ENCODE measurements at places on chromosomes 7 and 10.

DNA sequence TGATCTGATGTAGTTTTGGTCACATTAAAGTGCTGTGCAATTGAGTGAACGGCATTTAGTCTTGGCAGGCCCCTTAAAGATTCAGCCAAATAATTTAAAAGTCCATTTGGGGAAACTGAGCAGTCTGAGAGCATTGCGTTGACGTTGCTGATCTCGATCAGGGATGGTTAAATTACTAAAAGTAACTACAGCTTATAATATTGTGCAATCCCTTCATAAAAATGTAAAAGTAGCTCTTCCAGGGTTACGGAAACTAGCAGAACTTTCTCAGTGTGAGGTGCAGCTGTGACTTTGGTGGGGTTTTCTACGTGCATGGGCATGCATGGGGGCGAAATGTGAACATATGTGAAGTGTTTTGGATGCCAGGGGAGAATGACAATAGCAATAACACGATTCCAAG is 184.5 kb upstream of the RNF32 start:
- no peak for DNase-seq

DNA sequence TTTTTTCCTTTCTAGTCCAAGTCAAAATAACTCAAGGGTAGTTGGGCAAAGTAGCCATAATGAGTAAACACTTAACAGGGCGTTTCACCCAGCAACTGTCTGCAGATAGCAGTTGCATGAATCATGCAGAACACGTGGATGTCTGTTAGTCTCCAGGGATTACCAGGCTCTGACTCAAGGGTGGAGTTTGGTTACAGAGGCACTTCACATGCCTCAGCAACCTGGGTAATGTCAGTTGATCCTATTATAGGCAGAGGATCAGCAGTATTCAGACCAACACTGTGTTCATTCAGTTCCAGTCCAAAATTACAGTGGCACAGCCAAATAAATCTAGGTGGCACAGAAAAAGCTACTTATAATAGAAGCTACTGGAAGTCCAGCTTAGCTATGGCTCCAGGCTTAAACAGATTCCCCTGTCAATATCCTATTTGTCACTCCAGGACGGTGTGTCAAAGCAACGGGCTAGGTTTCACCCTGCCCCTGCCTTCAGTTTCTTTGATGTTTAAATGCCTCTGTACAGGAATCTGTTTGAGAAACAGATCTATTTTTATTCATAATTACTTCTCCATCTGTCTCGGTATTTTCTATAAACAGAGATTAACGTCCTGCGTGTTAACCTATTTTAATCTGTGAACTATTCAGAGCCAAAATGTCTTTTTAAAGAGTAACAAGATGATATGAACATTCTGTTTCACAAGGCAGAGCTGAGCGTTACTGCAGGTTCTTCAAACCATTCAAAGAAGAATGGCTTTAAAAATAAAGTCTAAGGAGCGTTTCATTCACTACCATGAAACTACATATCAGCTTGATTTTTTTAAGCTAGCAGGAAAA is 162.6 kb upstream of the AKR1E2 start:
- peak; percentile 96 for DNase-seq

DNA sequence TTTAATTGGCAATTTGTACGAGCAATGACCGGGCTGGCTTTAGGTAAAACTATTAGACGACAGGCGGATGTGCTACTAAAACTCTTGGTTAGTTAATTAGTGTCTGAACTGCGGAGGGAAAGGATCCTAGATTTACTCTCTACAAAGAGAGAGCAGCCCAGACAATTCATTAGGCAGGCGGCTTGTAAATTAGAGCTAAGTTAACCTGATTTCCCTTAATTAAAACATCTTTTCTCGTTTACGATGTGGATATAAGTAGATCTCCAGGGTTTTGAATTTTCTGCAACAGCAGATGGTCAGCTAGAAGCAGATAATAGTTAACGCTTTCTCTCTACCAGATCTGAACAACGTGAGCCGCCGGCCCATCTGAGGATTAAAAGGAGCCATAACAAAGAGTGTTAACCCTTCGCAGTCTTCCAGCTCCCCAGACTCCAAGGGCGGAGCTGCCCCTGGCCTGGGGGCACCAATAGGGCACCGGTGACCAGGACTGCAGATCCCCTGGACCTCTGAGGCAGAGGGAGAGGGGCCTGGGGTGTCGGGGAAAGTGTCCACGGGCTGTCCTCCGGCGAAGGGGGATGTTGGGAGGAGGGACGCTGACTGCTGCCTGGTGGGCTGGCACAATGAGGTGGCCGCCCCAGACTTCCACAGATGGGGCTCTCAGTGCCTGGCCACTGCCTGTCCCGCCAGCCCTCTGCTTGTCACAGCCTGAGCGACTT is 6.3 kb upstream of the UNCX start:
- no peak for DNase-seq

GRCh38 chr7:471191-471865 is 48.3 kb downstream of the PDGFA start:
- DNase-seq, result no peak

DNA sequence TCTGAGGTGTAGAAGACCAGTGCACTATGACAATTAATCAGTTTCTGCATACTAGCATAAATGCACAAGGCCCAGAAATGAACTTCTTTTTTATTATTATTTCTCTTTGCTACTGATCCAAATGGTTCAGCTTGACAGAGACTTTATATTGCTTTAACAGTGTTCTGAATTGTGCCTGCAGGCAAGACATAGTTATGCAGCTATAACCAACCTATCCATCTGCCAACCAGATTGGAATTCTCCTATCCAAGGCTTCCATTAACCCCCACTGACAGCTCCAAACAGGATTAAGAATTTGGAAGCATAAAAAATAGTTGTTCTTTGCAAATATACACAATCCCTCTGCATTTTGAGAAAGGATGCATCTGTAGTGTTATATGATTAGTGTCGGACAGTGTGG is 98.2 kb downstream of the BTRC start:
- no peak for DNase-seq

DNA sequence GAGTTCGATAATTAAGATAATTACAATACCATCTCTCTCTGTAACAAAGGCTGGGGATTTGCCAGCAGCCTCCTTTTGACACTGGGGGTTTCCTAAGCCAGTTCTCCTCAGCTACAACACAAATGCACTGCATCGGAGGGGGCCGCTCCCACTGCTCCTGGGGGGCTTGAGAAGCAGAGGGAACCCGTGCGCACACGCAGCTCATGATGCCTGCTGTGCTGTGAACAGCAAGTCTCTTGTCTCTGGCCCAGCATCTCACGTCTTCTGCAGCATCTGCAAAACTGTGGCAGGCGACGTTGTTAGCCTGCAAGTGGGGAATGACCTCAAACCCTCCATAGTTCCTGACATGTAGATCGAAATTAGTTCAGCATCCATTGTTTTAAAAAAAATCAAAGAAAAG is 5.5 kb downstream of the VIPR2 start:
- no peak for DNase-seq

- DNase-seq, result peak; percentile 73
Observed at GRCh38 chr7:144437370-144438191, 34.1 kb upstream of the NOBOX start.

DNA sequence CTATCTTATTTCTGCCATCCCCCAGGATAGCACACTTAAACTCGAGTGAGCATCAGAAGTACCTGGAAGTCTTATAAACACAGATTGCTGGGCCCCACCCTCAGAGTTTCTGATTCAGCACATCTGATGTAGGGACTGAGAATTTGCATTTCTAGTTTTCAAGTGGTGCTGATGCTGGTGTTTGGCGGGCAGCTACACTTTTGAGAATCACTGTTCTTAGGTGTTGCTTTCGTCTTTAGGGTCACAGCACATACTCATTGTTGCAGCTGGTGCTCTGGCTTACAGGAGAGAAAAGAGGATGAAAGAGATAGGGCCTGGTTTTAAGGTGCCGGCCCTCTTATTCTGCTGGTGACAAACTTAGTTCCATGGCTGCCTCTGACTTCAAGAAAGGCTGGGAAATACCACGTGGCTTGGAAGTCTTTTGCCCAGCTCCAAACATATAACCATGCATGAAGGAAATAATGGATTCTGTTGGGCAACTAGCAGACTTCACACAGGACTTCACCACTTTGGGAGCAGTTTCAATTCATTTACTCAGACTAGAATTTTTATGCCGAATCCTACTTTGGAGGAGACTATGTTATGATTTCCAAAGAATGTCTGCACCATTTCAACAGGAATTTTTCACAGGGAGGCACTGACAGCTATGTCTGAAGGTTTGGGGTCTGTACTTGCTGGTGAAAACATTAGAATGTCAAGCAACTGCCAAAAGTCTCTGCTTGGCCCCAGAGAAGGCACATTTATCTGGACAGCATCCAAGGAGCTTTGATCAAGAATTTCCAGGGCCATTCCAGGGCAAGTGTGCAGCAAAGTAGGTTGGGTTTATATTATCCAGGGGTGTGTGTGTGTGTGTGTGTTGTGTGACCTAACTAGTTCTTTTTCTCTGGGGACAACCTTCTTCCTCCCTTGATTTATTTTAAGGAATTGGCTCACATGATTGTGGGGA is 6.9 kb upstream of the MINDY4 start:
- no peak for DNase-seq

DNA sequence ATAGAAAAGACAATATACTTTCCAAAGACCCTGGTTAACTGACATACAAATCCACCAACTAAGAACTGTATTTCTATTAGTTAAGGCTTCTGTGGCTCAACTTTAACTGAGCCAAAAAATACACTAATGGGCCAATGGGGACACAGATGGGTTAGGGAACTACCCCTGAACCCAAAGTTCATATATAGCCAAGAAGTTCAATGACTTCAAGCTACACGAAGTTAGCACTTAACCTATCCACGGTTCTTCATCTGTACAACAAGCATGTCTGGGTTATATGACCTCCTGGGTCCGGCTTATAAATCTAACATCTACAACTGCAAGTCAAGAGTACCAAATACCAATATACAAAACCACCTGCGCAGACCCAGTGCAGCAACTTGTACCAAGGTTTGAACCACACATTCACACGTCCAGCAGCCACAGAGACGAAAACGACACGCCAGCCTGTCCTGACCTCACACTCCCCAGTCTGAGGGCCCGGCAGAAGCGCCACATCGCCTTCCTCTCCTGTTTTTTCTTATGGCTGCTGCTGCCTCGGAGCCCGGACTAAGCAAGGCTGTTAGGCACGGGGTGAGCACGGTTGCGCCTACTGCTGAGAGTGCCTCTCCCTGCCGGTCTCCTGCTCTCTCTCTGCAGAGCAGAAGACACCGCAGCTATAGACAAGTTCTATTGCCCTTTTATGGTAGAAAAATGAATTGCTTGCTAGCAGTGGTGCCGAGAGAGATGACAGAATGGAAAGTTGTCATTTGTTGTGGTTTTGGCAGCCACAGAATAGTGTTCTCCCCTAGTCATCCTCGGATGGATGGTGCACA is 86.3 kb downstream of the RNF216 start:
- DNase-seq, result no peak

DNA sequence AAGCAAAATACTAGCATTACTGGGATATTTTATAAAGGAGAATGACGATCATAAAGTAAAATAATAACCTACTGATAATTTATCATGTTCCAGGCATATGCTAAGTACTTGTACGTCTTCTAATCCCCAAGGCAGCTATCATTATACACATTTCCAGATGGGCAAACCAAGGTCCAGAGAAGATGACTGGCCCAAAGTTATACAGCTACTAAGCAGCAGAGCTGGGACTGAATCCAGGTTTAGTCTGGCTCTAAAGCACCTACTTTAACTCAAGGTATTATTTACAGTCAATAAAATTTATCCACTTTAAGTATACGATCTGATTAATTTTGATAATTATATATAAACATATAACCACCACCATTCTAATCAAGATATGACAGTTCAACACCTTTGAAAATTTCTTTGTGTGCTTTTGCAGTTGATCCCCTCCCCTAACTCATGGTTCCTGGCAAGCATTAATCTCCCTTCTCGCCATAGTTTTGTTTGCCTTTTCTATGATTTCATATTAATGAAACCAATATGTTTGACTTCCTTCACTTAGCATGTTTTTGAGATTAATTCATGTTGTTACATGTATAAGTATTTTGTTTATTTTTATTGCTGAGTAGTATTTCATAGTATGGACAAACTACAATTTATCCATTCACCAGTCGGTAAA is 126.7 kb downstream of the CPEB3 start:
- DNase-seq, result no peak

DNA sequence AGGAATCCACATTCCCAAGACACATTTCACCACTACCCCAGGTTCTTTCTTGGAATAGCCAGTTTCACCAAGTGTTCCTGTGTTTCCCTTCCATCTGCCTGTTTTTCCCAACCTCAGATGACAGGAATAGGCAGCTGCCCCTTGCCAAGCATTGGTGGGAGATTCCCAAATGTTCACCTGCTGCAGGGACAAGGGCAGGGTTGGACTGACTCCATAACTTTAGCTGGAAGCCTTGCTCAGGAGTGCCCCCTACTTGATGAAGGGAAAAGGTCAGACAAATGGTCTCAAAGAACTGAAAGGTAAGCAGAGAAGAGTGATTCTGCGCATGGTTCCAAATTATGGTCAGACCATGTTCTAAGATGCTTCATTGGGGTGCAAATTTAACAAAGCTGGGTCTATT is 45.1 kb upstream of the LYZL1 start:
- no peak for DNase-seq

DNA sequence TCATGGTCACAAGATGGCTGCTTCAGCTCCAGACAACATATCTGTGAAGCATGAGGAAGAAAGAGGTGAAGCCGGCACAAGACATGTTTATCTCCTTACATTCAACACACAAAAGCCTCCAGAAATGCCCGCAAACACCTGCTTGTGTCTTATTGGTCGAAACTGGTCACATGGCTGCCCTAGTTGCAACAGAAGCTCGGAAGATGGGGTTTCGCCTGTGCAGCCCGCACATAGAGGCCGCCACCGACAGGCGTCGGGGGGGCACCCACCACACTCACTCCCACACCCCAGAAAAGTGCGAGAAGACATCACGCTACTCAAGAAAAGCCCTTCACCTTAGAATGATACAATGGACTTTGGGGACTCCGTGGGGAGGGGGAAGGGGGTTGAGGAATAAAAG is 63.0 kb upstream of the MGMT start:
- DNase-seq, result no peak

DNA sequence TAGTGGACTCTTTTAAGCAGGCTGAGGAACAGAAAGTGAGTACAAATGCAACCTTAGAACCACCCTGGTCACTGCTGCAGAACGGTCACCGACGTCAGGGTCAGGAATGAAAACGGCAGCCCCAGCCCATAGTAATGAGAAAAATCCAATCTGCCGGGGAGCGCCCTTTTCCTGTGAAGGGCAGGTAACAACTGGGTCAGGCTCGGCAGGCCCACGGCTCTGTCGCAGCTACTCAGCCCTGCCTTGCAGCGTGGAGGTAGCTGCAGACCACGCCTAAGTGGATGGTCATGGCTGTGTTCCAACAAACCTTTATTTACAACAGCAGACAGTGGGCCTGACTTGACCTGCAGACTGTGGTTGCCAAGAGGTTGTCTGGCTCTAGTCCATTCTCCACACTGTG is 563.2 kb downstream of the DNAJB6 start:
- DNase-seq, result no peak

- no peak for DNase-seq
Observed at GRCh38 chr10:77456414-77456813, 181.2 kb downstream of the KCNMA1 start.

DNA sequence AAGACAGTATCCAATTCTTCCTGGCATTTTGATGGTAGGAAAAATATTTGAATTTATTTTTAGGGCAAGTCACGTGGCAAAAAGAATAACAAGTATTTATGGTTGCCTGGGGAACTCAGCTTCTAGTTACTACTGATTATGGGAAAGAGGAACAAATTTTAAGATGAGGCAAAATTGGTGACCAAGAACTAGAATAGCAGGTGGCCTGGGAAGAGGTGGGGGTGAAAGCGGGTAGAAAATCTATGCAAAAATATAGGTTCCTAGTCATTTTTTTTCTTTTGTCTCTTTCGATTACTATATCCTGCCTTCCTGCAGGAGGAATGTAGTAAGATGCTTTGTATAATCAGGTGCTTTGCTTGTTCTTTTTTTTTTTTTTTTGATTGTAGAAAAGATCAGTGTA is 27.8 kb downstream of the ENTPD1 start:
- no peak for DNase-seq
